ENCODE measurements at places on chromosomes 7 and 10. TPM values are rescaled to one million over a fixed set of nuclear protein-coding genes. Genes with fewer than 3 reads are reported as not detected.

ADRA2A gene
- not detected for total RNA-seq

PDK4 gene
- not detected for total RNA-seq

RSPH10B2 gene
- total RNA-seq: 1.2 TPM

ANKRD2 gene
- total RNA-seq: 0.67 TPM

EBLN1 gene
- not detected for total RNA-seq

PPP1R9A gene
- total RNA-seq: not detected

TMEM178B gene
- total RNA-seq: 0.18 TPM

SPAM1 gene
- total RNA-seq: not detected

GDF2 gene
- total RNA-seq: not detected

RADIL gene
- total RNA-seq: not detected

Measured in activated CD8-positive, alpha-beta memory T cell treated with anti-CD3 and anti-CD28 coated beads, Interleukin-2, amount 10 ng/mL, durations not matched to agents 7 days and 5 days (primary cell).